ENCODE measurements at places on chromosomes 1 and 21.

DNA sequence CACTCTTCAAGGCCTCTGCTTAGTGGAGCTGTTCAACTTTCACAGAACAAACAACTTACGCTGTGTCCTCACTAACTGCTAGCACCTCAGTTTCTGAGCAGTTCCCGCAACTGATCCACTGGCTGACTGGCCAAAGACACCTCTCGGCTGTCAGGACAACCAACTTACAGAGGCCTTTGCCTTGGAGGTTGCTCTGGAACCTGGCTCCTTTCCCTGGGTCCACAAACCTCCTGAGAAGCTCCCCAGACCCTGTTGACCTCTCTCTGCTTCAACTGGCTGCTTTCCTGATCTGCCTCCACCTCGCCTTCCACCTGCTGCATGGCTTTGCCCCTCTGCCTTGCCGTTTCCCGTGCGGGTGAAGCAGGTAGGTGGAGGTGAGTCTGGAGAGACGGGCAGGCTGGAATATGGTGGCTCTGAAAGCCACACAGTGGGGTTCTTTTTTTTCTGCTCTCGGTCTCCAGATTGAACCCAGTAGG lies 13.0 kb downstream of the BTBD19 start:
- no peak for DNase-seq

DNA sequence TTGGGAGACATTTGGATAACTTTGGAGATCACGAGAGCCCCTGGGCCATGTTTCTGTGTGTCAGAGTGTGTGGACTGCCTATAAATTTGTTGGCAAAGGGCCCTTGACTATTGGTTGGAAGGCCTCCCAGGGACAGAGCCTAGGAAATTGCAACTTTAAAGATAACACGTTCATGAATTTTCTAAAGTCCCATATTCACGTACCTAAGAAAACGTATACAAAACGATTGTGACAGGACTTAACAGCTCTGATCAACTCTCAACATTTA lies 55.8 kb downstream of the DOP1B start:
- DNase-seq: no peak

- no peak for DNase-seq
Observed at GRCh38 chr21:44082648-44083440, 24.4 kb upstream of the PWP2 start.

GRCh38 chr1:180175806-180176205 lies 21.1 kb downstream of the QSOX1 start:
- DNase-seq: no peak

GRCh38 chr1:240190881-240191401 lies 99.3 kb downstream of the FMN2 start:
- DNase-seq: no peak

DNA sequence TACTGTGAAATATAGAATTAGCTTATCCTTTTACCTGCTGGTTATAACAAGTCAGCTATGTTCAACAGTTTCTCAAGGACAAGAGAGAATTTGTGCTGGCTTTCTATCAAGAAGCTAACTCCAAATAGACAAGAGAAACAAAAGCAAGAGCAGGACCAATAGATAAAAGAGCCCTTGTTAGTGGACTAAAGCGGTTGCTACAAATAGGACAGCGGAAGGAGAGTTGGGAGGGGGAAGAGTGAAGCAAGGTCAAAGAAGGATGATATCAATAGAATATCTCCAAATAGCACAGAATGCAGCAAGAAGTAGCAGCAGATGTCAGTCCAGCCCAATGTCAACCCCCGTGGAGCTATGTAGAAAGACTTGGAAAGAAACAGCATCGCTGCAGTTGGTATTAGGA lies 53.0 kb upstream of the AKT3 start:
- no peak for DNase-seq

DNA sequence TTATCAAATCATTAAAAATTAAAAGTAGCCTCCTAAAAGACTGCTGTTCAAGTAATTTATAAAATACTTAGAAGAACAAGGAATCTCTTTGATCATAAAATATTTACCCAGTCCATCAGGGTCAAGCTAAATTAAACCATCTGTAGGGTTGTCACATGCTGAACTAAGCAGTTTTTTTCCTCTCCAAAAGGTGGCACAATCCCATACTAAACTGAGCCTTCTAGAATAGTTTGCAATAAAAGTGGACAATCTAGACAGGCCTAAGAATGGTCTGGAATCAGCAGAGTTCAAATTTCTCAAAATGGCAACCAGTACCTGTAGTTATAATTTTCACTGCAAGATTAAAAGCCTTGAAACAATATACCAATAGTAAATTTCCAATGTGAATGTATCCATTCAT lies 194.8 kb downstream of the EIF4G3 start:
- no peak for DNase-seq

DNA sequence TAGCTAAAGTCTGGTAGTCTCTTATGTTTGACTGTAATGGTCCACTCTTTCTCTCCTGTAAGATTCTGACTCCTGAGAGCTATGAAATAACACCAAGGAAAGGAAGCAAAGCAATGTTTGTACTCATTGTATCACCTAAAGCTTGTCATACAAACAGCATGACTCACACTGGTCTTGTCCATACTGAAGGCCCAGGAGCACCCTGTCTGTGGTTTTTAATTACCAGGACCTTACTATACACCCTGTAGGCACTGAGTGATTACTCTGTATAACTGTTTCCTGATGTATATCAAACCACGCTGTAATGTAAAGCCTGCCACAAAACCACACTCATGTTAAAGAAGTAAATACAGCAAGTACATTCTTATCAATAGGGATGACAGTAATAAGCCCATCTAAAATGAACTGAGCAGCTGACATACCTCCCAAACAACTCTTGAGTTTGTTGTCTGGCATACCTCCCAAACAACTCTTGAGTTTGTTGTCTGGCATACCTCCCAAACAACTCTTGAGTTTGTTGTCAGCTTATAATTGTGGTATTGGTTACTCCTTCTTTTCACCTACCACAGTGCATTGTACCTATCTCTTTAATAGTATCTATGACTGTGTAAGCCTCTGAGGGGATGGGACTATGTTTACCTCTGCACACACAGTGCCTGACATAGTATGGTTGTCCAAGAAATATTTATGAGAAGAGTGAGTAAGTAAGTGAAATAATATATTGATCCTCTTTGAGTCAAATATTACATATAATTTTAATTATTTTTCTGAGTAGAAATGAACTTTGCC lies 11.6 kb upstream of the TNFSF18 start:
- no peak for DNase-seq

- no peak for DNase-seq
Observed at GRCh38 chr1:101484689-101485338, 248.0 kb downstream of the S1PR1 start.

DNA sequence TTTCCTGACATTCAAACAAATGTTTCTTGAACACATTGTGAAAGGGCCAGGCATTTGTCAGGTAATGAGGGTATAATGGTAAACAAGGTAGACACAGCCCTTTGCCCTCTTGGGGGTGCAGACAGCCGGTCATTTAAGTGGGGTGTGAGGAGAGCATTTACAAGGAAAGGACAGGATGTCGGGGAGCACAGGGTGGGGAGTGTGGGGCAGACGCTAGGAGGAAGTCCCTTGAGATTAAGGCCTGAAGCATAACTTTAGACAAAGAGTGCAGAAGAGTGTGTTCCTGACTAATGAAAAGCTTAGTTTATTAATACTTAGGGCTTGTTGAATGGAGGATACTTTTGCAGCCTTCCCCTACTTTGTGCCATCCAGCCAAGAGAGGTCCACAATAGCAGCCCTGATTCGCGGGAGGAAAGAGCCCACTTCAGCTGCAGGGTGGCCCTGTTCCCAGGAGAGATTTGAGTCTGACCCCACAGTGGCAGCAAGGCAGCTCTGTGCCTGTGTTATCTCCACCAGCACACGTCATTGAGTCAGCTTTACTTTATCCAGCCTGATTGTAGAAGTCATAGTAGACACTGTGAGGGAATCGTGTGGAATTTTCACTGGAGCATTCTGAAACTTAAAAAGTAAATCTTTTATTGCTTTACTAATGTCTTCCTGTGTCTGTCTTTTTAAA lies 35.1 kb downstream of the MPZL1 start:
- DNase-seq: peak; percentile 33

DNA sequence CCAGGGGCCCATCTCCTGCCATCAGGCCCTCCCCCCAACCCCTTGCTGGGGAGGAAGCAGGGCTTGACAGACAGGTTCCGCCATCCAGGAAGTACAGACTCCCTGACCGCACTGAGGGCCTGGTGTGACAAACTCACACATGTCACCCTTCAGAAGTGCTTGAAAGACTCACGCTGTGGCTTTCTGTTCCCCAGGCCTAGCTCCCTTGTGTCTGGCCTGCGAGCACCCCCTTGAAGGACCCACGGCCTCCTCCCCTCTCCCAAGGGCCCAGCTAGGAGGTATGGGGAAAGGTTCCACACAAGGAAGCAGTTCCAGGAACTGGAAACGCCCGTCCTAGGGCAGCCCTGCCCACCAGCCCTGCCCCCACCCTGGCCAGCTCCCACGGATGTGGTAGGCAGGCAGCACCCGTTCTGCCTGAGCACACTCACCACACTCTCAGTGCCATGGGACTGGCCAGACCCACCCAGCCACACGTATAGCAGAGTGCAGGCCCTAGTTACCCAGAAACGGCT lies 26.7 kb downstream of the SLC2A1 start:
- peak; percentile 90 for DNase-seq

DNA sequence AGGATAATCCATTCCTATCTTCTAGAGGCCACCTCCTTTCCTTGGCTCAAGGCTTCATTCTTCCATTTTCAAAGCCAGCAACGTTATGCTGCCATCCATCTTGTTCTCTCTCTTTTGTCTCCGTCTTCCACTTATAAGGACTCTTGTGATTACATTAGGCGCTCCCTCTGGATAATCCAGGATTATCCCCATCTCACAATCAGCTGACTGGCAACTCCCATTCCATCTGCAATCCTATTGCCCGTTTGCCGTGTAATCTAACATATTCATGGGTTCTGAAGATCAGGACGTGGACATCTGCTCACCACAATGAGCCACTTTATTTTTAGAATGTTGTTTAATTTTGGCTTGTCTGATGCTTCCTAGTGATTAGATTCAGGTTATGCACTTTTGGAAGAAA lies 89.3 kb downstream of the EBNA1BP2 start:
- no peak for DNase-seq

GRCh38 chr1:41639332-41639936 lies 155.0 kb upstream of the EDN2 start:
- DNase-seq: no peak

GRCh38 chr1:53639251-53639763 lies 99.7 kb downstream of the GLIS1 start:
- no peak for DNase-seq

- DNase-seq: no peak
Observed at GRCh38 chr1:37051346-37051745, 17.0 kb upstream of the GRIK3 start.

DNA sequence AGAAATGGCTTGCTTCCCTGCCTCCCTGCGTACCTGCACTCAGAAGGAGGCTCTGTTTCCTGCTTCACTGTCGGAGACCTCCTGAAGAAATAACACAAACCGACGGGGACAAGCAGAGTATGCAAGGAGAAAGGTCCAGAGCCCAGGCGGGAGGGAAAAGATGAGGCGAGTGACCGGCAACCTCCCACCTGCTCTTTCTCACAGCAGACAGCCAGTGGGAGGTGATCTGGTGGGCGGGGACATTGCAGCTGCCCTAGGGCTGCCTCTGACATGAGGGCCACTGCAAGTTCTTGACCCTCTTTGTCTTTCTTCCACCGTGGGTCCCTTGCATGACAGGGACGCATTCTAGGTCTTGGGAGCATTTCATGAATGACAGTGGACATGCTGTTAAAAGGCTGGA lies 368.2 kb downstream of the CAMTA1 start:
- no peak for DNase-seq

DNA sequence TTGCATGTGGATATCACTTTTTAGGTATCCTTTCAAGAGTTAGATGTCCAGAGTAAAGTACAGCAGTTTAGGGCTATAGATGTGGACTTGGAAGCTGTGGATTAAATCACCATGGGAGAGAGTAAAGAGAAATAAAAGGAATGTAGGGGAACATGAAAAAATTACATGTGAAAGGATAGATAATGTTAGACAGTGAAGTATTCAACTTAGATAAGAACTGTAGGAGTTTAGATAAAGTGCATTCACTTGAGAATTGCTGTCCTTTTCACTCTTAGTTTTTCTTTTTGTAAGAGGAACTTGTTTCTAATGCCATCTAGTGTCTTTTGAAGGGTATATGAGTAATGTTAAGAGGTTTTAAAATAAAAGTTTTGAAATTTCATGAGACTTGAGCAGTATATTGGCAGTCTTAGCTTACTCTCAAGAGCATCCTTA lies 40.1 kb downstream of the MAST2 start:
- peak; percentile 16 for DNase-seq

GRCh38 chr1:206661161-206661820 lies 23.4 kb upstream of the MAPKAPK2 start:
- no peak for DNase-seq

DNA sequence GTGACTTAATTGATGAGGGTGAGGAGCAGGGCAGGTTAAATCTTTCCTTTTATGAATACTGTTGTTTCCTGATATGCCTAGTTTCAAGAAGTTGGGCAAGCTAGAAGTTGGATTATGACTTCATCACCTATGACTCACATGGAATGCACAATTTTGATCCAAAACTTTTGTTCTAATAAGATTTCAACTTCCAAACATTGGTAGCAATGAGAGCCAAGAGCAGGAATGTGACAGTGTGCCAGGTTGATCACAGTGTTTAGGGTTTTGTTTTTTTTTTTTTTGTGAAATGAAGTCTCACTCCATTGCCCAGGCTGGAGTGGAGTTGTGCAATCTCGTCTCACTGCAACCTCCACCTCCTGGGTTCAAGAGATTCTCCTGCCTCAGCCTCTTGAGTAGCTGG lies 349.4 kb downstream of the DUSP10 start:
- DNase-seq: no peak

GRCh38 chr1:119358636-119359035 lies 9.9 kb upstream of the HAO2 start:
- DNase-seq: no peak

GRCh38 chr1:153420306-153420705 lies 4.0 kb downstream of the S100A7A start:
- no peak for DNase-seq

DNA sequence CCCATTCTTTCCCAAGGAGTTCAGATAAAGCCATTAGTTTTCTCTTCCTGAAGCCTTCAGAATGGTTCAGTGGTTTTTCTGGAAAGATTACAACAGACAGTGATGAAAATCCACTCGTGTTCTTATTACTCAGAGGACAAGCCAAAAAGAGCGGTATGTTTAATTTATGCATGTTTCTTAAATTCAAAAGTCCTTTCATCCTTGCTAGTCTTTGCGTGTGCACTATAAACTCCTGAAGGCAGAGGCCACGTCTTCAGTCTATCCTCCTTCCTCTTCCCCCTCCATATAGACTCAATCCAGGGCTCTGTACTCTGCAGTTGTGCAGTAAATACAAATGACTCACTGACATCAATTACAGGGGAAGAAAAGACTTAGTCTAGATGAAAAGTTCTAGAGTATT lies 409.2 kb upstream of the PLXNA2 start:
- DNase-seq: no peak

GRCh38 chr1:185573162-185573561 lies 161.0 kb upstream of the HMCN1 start:
- DNase-seq: no peak

- DNase-seq: no peak
Observed at GRCh38 chr1:16352842-16353535, 709 bp upstream of the FBXO42 start.
